ENCODE measurements at places on chromosomes 5 and 9.
A peak's percentile ranks its signal among the peaks of the same experiment; 100 is the strongest.

DNA sequence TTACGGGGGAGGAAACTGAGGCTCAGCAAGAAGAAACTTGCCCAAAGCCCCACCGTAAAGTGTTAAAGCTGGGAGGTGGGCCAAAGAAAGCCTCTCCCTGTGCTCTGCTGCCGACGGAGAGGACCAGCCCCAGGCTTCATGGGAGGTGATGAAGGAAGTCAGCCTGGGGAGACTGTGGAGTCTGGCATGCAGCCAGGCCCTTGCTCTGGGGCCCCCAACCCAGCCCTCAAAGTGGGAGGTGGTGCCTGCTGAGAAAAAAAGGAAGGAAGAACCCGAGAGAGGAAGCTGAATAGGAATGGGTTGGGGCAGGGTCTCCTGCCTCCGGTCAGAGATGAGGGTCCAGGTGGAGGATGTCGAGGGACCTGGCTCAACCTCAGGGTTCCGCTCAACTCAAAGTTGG, 3.8 kb downstream of the RNF44 start:
- H3K4me1 ChIP-seq, result peaks cover 20% of the 10 kb centered on the region
- peak overlapping the region; percentile 91 for H3K27ac ChIP-seq
- peak overlapping the region; percentile 96 for H3K4me3 ChIP-seq
- H3K27me3 ChIP-seq, result no peaks in the 10 kb centered on the region

GRCh38 chr5:1152156-1152555, 40.3 kb upstream of the SLC12A7 start:
- H3K4me1 ChIP-seq, result peaks cover 8% of the 10 kb centered on the region
- peak; percentile 7 for ATAC-seq
- H3K4me3 ChIP-seq, result no peak overlapping the region
- no peaks in the 10 kb centered on the region for H3K36me3 ChIP-seq

GRCh38 chr5:153823036-153823435, 215.7 kb downstream of the FAM114A2 start:
- no peak overlapping the region for H3K4me3 ChIP-seq
- no peaks in the 10 kb centered on the region for H3K36me3 ChIP-seq
- ATAC-seq, result no peak
- peaks cover 9% of the 10 kb centered on the region for H3K27me3 ChIP-seq
- no peak overlapping the region for H3K27ac ChIP-seq
- no peaks in the 10 kb centered on the region for H3K4me1 ChIP-seq

GRCh38 chr5:129500101-129500500, 40.0 kb downstream of the ADAMTS19 start:
- no peak for ATAC-seq
- no peaks in the 10 kb centered on the region for H3K27me3 ChIP-seq
- no peak overlapping the region for H3K4me3 ChIP-seq

DNA sequence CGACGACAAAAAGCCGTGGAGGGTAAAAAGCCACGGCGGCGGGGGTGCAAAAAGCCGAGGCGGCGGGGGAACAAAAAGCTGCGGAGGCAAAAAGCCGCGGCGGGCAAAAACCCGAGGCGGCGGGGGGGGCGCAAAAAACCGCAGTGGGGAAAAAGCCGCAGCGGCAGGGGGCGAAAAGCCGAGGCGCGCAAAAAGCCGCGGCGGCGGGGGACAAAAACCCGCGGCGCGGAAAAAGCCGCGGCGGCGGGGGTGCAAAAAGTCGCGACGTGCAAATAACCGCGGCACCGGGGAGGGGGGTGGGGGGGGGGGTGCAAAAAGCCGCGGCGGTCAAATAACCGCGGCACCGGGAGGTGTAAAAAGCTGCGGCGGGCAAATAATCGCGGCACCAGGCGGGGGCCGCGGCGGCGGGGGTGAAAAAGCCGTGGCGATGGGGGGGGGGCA, 511.5 kb downstream of the FOXD4L5 start:
- H3K4me3 ChIP-seq, result no peak overlapping the region
- H3K27me3 ChIP-seq, result peaks cover 4% of the 10 kb centered on the region
- H3K4me1 ChIP-seq, result no peaks in the 10 kb centered on the region

- no peaks in the 10 kb centered on the region for H3K36me3 ChIP-seq
- H3K27me3 ChIP-seq, result no peaks in the 10 kb centered on the region
These were observed 1058.7 kb upstream of the WWC1 start for GRCh38 chr5:167232675-167233311.

DNA sequence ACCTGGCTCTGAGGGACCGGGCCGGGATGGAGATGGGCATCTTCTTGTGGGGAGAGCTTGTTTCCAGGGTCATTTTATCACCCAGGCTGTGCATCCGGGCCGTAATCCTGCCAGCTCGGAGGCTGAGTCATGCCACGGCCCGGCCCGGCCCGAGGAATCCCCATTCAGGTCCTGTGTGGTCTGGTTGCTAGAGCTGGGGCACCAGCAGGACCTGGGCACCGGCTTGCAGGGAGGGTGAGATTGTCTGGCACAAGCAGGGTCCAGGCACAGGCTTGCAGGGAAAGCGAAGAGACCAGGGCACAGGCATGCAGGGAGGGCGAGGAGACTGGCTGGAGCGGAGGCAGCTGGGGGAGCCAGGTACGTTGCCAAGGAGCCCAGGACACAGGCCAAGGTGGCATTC, 106.8 kb downstream of the RXRA start:
- no peaks in the 10 kb centered on the region for H3K4me1 ChIP-seq
- no peak for ATAC-seq
- H3K27ac ChIP-seq, result no peak overlapping the region
- H3K27me3 ChIP-seq, result no peaks in the 10 kb centered on the region
- no peak overlapping the region for H3K4me3 ChIP-seq

GRCh38 chr9:83649080-83649479, 26.1 kb downstream of the IDNK start:
- H3K36me3 ChIP-seq, result peaks cover 11% of the 10 kb centered on the region
- no peak overlapping the region for H3K27ac ChIP-seq
- H3K4me1 ChIP-seq, result peaks cover 10% of the 10 kb centered on the region
- no peak overlapping the region for H3K4me3 ChIP-seq

- ATAC-seq, result no peak
- H3K27me3 ChIP-seq, result no peaks in the 10 kb centered on the region
- H3K4me1 ChIP-seq, result no peaks in the 10 kb centered on the region
- no peak overlapping the region for H3K27ac ChIP-seq
- H3K4me3 ChIP-seq, result no peak overlapping the region
These were observed 347.1 kb upstream of the MPDZ start for GRCh38 chr9:13626601-13627000.

- ATAC-seq, result no peak
- H3K27ac ChIP-seq, result no peak overlapping the region
- H3K4me1 ChIP-seq, result peaks cover 12% of the 10 kb centered on the region
- H3K27me3 ChIP-seq, result no peaks in the 10 kb centered on the region
- no peak overlapping the region for H3K4me3 ChIP-seq
These were observed 62.9 kb upstream of the PTGER4 start for GRCh38 chr5:40616781-40617180.

- no peak for ATAC-seq
- peaks cover 23% of the 10 kb centered on the region for H3K4me1 ChIP-seq
- no peak overlapping the region for H3K4me3 ChIP-seq
- no peak overlapping the region for H3K27ac ChIP-seq
- H3K27me3 ChIP-seq, result no peaks in the 10 kb centered on the region
These were observed 77.5 kb downstream of the GALNT10 start for GRCh38 chr5:154268073-154268472.

- H3K4me1 ChIP-seq, result peaks cover 15% of the 10 kb centered on the region
- H3K36me3 ChIP-seq, result peaks cover 61% of the 10 kb centered on the region
- H3K27ac ChIP-seq, result no peak overlapping the region
- no peak overlapping the region for H3K4me3 ChIP-seq
These were observed 67.2 kb upstream of the SUSD1 start for GRCh38 chr9:112242147-112242804.

GRCh38 chr5:99019812-99020697, 91.2 kb upstream of the CHD1 start:
- no peaks in the 10 kb centered on the region for H3K27me3 ChIP-seq
- ATAC-seq, result no peak
- H3K36me3 ChIP-seq, result no peaks in the 10 kb centered on the region
- peaks cover 9% of the 10 kb centered on the region for H3K4me1 ChIP-seq

DNA sequence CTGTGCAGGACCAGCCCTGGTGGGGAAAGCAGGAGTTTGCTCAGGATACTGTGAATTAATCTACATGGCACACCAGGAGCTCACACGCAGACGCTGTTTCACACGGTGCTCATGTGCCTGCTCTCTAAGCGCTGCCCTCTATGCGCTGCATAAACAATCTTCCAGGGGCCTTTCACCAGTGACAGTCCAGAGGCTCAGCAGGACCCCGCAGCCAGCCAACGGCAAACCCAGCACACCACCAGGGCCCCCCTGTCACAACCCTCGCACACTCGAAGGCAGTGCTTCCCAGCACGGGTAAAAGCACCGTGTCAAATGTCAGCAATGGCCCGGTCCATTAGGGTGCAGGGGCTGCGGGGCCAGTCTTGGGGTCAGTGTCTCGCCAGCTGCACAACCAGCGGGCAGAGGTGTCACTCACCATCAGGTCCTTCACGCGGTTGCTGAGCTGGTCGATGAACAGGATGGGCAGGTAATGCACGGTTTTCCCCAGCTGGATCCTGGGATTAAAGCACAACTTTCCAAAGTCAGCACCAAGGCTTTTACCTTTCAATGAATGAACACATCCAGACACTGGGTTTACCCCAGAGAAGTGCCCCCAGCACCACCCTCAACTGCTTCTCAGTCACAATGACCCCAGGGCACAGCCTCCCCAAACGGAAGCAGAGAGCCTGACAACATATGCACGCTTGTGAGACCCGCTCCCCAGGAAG, 7.3 kb downstream of the CLPTM1L start:
- no peaks in the 10 kb centered on the region for H3K27me3 ChIP-seq
- H3K27ac ChIP-seq, result no peak overlapping the region
- H3K4me3 ChIP-seq, result no peak overlapping the region

- peak overlapping the region; percentile 16 for H3K27ac ChIP-seq
- no peak overlapping the region for H3K4me3 ChIP-seq
- no peak for ATAC-seq
These were observed 29.8 kb downstream of the CXXC5 start for GRCh38 chr5:139677736-139678613.

DNA sequence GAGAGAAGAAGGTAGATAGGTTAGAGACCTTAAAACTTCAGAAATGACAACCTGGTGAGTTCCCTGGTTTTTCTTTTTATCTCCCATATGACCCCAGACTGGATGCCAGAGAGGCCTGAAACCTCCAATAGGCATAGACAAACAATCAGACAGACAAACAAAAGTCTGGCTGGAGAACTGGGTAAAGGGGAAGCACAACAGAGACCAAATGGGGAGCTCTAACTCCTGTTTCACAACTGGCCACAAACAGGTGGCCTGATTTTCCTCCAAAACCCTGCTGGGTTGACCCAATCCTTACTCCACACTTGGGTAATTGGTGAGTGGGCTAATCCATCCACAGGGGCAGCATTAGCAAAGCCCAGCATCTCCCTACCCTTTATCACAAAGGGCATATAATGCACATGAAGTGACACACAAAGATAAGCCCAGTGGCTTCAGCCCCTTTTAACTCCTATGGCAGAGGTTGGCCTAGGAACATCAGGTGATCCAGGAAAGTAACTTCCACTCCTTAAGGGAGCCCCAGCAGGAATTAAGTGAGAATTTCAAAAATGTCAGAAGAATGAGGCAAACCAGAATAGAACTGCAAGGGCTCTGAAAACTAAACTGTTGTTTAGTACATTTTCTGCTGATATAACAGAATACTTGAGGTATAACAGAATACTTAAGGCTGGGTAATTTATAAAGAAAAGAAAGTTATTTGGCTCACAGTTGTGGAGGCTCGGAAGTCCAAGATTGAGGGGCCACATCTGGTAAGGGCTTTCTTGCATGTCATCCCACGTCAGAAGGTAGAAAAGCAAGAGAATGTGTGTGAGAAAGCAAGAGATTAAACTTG, 60.9 kb upstream of the ROR2 start:
- H3K27ac ChIP-seq, result no peak overlapping the region
- H3K4me3 ChIP-seq, result no peak overlapping the region
- H3K36me3 ChIP-seq, result no peaks in the 10 kb centered on the region
- ATAC-seq, result no peak

GRCh38 chr5:157486221-157486681, 26.2 kb downstream of the NIPAL4 start:
- ATAC-seq, result no peak
- H3K4me1 ChIP-seq, result peaks cover 10% of the 10 kb centered on the region
- H3K27me3 ChIP-seq, result no peaks in the 10 kb centered on the region
- peak overlapping the region; percentile 65 for H3K27ac ChIP-seq
- peaks cover 100% of the 10 kb centered on the region for H3K36me3 ChIP-seq

DNA sequence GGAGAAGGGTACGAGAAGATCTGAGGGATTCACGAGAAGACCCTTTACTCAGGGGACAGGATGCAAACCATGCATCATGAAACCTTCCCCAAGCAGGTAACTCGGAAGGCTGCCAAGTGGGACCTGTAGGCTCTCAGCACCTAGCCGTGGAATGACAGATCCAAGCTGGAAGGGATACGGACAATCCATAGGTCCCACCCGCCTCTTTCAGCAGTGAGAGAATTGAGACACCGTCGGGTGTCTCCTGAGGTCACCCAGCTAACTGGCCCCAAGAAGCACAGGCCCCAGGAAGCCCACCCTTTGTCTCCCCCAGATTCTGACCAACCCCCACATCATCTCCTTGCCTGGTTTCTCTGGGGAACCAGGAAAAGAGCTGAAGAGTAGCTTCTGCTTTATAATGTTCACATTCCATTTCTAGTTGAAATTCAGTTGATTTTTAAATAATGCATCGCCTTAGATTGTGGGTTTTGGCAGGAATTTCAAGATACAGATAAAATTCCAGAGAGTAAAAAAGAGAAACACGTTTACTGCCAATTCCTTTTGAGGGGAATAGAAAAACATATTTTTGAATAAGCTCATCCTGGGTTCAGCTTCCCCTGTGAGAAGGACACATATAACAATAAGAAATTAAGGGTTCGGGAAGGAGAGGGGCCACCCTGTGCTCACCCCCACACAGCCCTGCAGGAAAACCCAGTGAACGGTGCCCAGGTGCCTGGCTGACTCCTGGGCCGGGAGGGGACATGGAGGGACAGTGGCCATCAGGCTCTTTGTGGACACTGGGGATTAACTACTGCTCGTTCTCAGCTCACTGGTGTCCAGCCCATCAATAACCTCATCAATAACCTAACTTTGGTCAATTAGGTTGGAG, 51.1 kb downstream of the NSUN2 start:
- no peak for ATAC-seq
- no peaks in the 10 kb centered on the region for H3K4me1 ChIP-seq
- no peaks in the 10 kb centered on the region for H3K36me3 ChIP-seq
- no peak overlapping the region for H3K4me3 ChIP-seq
- H3K27me3 ChIP-seq, result peaks cover 48% of the 10 kb centered on the region
- H3K27ac ChIP-seq, result no peak overlapping the region
